ENCODE measurements at places on chromosomes 2 and 18. TPM values are rescaled to one million over a fixed set of nuclear protein-coding genes. Genes with fewer than 3 reads are reported as not detected.

GRCh38 chr2:178484245-178485041, 4.2 kb downstream of the PLEKHA3 start:
- H3K4me3 ChIP-seq, result no peak overlapping the region
- peaks cover 15% of the 10 kb centered on the region for H3K36me3 ChIP-seq
- peaks cover 33% of the 10 kb centered on the region for H3K4me1 ChIP-seq
- DNase-seq, result no peak

- H3K27ac ChIP-seq, result no peak overlapping the region
- peaks cover 18% of the 10 kb centered on the region for H3K36me3 ChIP-seq
- no peaks in the 10 kb centered on the region for H3K27me3 ChIP-seq
Observed at GRCh38 chr2:131122496-131122895, 17.4 kb downstream of the PLEKHB2 start.

DNA sequence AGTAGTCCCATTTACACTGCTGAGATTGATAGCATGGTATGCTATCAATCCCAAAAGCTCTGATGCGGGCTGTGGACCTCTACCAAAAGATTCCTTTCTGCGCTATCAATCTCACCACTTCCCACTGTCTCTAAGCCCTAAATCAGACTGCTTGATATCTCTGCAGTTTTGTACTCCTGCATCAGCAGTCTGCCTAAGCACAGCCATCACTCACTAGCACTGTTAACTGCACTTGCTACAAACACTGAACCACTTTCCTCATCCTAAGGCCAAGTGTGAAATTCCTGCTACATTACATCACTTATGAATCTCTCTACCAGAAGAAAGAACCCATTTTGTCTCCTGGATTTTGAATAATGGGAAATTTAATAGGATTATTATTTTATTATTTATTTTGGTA, 237.0 kb downstream of the HNMT start:
- H3K4me1 ChIP-seq, result peaks cover 3% of the 10 kb centered on the region
- no peaks in the 10 kb centered on the region for H3K36me3 ChIP-seq

The ORC2 gene
- 45.3 TPM for total RNA-seq

Data from progenitor cell of endocrine pancreas (in vitro differentiated cells).